ENCODE measurements at places on chromosomes 3 and 15.

DNA sequence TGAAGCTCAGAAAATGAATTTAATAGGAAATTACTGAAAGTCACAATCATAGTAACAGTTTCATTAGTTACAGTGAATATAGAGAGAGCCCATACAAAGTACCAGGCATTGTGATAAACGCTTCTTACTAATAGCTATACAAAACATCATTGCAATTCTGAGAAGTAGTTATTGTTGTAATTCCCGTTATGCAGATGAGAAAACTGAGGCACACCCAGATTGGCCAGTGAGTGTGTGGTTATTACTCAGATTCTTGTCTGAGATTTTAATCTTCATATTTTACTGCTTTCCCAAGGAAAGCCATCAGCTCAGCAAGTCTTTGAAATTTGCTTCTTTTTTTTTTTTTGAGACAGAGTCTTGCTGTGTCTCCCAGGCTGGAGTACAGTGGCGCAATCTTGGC is 14.3 kb downstream of the FLNB start:
- no peak for DNase-seq

- DNase-seq = no peak
Measured at GRCh38 chr15:98646546-98647025, 1.8 kb upstream of the IGF1R start.

DNA sequence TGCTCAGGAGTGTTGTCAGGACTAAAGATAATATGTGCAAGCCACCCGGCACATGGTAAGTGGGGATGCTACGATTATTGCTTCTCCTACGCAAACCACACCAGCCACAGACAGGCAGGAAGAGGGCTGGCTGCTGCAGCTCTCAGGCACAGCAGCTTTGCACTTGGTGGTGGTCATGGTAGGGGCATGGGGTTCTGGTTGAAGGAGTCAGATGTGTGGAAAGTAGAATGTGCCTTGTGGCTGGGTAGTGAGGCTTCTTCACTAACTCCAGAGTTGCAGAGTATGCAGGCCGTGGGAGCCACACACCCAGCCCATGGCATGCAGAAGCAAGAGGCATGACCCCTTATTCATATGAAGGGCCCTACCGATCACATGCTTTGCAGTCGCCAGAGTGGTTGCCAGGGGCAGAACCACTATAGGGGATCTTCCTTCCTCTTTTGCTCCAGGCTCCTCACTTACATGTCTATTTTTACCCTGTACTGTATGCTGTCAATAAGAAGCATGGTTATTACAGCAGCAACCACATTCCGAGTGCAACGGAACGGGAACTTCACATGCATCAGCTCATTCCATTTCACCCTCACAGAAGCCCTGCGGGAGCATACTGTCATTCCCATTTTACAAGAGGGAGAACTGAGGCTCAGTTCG is 59.2 kb upstream of the HERC1 start:
- no peak for DNase-seq

DNA sequence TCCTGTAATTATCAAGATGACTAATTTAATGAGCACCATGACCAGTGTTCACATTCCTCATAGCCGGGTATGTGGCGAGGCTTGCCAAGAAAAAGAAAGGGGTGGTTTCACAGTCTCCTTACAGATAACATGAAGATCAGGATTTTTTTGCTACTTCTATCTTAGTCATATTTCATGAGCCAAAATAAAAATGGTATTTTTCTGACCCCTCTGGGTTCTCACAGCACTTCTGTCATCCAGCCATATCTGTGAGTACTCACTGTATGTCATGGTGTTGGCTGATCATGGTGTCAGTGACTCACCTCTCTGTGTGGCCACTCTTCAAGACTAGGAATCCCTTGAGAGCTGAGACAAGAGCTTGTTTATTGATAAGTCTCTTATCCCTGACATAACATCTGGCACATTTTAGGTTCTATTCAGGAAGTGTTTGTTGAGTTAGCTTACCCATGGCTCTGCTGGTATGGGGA is 130.5 kb upstream of the LMCD1 start:
- peak; percentile 58 for DNase-seq

DNA sequence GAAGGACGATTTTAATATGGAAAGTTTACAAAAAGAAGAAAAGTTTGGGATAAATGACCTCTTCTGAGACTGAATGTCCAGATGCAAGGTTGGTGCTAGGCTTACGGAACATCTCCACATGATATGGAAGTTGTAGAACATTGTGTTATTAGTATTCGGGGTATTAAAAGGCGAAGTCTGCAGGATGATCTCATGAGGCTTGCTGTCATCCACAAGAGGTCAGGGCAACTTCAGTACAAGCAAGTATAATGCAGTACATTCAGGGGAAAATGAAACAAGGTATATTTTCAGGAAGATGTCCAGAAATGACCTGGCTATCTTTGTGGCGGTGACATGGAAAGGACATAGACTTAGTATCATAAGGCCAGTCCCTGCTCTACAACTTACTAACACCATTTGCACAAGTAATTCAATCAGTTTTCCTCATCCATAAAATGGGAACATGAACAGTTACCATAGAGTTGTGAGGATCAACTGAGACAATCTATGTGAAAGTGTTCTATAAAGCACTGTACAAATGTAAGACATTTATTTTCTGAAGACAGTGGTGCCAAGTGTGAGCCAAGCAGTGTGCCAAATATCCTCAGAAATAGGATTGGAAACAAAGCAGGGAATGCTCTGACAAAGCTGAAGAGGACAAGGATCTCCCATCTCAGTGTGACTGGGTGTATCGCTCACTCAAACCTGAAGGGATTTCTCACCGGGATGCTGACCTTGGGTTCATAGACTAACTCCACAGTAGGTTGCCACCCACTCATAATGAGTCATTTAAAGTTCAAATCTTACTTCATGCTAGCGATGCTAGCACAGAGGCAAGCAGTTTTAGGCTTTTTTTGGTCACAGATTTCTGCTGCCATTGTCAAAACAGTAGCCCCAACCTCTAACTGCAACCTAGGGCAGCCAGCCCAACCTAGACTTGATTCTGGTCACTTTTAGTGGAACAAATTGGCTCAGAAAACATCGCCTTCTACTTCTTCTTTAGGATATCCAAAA is 118.3 kb downstream of the TIGIT start:
- peak; percentile 56 for DNase-seq

GRCh38 chr3:125675791-125676190 is 80.5 kb upstream of the OSBPL11 start:
- DNase-seq = no peak
